ENCODE measurements at places on chromosomes 4 and X.

- no peak for DNase-seq
Observed at GRCh38 chrX:154592505-154592904, 7.6 kb downstream of the CTAG1A start.

DNA sequence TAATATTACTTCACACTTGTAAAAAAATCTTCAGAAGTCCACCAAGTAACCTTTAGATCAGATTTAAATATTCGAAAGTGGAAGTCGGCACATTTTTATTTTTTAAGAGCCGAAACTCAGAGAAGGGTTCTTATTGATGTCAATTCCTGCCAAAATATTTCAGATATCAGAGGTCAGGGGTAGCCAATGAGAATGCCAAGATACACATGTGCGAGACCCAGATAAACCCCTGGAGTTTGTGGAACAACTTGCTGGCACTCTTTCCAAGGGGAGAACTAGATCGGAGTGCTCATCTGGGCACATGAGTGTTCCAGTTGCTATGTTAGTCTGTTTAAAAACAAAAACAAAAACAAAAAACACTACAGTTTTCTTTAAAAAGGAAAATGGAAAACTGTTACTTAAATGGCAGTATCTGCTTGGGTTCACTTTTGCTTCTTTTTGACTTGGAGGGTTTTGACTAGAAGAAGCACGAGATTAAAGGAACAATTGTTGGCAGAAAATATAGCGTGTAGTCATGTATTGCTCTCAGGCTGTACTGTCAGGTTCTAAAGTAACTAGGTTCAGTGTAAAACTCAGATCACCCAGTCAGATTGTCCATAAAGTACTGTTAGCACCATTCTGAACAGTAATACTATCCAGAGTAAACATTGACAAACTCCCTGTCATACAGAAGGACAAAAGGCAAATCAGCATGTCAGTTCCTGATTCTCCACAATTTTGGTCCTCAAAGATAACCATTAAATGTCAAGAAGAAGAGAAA, 188.0 kb upstream of the PACRGL start:
- no peak for DNase-seq

DNA sequence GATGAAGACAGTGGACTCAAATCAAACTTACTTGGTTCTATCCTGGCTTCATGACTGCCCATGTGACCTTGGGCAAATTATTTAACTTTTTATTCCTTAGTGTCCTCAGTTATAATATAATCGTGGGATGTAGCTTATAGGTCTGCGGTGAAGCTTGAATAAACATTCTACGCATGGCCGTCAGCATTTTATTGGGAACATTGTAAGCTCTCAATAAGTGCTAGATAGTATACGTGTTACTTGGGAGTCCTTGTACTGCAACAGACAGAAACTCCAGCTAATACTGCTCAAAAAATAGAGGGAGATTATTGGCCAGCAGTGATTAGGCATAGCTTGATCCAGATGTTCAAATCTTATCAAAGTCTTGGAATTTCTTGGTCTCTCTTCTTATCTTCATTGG, 104.8 kb downstream of the SYTL5 start:
- no peak for DNase-seq

- no peak for DNase-seq
Observed at GRCh38 chr4:52689096-52689495, 30.0 kb upstream of the USP46 start.

DNA sequence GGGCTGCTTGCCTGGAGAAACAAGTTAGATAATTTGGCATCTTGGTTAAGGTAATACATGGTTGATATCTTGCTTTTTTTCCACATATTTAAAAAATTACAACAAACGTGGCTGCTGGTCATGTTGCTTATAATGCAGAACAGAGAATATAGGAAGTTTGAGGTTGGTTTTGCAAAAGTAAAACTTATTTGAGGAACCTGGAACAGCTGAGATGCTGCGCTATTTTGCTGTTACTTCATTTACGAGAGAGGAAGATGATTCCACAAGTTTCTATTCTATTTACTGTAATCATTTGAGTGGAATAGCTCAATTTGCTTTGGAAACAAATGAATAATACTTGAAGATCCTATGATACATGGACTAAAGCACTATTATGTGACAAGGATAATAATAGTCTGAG, 118.9 kb downstream of the TMA16 start:
- DNase-seq: no peak

DNA sequence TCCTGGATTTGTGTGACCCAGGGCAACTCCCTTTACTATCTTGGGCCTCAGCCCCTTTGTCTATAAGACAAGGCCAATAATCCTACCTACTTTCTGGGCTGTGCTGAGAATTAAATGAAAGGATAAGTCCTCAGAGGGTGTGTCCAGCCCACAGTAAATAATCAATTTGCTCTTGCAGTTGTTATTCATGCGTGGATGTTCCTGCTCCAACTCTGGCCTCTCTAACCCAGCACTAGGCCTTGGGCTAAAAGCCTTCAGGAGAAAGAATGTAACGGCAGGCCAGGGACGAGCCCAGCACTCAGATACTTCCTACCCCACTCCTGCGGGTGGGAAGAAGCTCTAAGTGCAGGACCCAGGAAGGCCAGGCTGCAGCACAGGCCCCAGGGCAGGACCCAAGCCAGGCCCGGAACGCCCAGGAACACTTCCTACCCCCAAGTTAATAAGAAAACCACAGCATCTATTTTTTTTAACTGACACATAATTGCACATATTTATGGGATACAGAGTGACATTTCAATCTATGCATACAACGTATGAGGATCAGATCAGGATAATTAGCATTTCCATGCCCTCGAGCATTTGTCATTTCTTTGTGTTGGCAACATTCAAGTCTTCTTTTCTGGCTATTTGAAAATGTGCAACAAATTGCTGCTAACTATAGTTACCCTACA, 179.6 kb upstream of the RBPJ start:
- DNase-seq: no peak

- no peak for DNase-seq
Observed at GRCh38 chrX:57070185-57070984, 51.0 kb downstream of the SPIN2B start.

DNA sequence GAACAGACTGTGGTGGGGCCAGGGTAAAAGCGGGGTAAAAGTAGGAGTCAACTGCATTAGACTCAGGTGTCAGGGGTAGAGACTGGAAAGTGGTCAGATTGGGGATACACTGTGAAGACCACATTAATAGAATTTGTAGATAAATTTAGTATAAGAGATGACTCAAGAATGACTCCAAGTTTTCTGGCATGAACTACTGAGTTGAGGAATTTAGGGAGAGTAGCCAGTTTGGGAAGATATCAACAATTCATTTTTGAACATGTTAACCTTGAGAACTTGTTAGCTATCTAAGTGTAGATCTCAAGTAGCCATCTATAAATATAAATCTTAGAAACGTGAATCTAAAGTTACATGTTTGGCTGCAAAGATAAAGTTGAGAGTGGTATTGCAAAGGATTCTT, 206.9 kb upstream of the HCCS start:
- peak; percentile 65 for DNase-seq

- DNase-seq: no peak
Observed at GRCh38 chr4:116636917-116637316, 448.5 kb downstream of the TRAM1L1 start.

DNA sequence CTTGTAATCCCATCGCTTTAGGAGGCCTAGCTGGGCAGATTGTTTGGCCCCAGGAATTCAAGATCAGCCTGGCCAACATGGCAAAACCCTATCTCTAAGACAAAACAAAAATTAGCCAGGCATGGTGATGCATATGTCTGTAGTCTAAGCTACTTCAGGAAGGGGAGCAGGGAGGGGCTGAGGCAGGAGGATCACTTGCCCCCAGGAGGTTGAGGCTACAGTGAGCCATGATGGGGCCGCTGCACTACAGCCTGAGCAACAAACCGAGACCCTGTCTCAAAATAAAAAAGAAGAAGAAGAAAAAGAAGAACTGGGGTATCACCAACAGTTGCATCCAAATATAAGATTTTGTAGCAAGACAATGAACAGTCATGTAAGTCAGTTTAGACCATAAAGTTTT, 47.3 kb upstream of the NFKB1 start:
- DNase-seq: no peak

- DNase-seq: no peak
Observed at GRCh38 chr4:184283659-184284335, 66.1 kb upstream of the ENPP6 start.

- no peak for DNase-seq
Observed at GRCh38 chr4:163537114-163537513, 42.6 kb downstream of the TMA16 start.

DNA sequence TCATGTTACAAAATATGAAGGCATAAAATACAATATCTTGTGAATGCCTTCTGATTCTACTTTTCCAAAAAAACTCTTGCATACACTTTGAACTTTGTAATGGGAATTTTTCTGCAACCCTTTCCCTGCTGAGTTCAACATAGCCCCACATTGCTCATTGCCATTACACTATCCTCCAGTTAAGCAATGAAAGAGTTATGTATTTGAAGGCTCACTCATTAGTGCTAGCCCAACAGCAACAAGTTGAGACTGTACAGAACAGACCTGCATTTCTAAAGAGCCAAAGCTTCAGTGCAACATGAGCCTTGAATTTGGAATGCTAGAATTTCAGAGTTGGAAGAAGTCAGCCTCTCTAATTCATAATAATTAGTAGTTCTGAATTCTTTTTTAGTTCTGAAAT, 44.4 kb upstream of the STAG2 start:
- no peak for DNase-seq

- peak; percentile 52 for DNase-seq
Observed at GRCh38 chrX:154019633-154020528, at the start of gene IRAK1. TSS of gene IRAK1 (minus strand) at chrX:154019902. CDS start at chrX:154019812, 90 bp downstream.

DNA sequence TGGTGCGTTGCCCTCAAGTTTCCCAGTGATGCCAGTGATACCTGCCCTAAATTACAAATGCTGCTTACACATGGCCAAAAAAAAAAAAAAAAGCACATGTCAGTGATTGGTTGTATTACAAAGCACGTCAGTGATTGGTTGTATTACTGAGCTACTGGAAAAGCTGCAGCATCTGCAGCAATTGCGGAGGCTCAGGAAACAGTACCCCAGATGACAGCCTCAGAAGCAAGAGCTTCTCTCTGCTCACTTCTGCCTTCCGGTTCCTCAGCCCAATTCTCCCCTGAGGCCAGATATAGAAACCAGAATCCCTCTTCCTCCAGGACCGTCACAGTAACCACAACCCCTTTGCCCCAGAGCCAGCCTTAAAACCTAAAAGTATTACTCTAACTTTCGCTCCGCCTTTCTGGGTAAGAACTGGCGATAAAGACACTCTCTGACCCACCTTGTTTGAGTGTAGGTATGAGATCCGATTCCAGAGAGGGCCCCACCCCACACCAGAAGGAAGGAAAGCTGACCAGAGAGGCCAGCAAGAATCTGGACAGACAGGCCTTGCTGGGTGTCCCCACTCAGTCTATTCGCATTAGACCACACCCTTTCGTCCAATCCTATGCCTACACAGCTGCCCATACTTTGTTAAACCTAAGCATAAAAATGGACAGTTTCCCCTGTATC, 85.0 kb upstream of the SORBS2 start:
- DNase-seq: no peak

GRCh38 chr4:95155759-95156451, 392.9 kb downstream of the UNC5C start:
- DNase-seq: peak; percentile 53

GRCh38 chrX:71098302-71098701, 2.7 kb downstream of the FOXO4 start:
- DNase-seq: peak; percentile 42

Measured in fibroblast of mammary gland (primary cell).